ENCODE measurements at places on chromosomes 13 and 19.

DNA sequence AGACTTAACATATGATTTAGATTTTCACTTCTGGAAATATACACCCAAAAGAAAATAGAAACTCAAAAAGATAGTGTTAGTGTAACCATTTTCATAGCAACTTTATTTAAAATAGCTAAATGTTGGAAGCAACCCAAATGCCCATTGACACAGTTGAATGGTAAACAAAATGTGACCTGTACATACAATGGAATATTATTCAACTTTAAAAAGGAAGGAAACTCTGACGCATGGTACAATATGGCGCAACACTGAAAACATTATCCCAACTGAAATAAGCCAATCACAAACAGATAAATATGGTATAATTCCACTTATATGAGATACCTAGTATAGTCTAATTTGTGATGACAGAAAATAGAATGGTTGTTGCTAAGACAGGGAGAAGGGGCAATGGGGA lies 1456.1 kb upstream of the MIR17HG start:
- no peak for DNase-seq

DNA sequence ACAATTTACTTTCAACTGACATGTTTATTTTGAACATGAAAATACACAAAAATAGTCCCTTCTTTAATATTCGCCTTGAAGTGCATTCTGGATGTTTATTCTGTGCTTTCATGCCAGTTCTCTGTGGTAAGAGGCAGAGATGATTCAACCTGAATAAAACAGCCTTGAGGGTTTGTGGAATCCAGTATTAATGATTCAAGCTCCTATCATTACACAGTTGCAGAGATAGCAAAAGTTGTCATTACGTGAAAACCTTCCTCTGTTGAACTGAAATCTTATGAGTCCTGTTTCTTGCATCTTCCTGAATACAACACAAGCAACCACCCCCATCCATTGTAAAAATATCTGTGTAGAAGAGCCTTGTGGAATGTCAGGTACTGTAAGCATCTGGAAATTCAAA lies 142.3 kb upstream of the HTR2A start:
- no peak for DNase-seq

DNA sequence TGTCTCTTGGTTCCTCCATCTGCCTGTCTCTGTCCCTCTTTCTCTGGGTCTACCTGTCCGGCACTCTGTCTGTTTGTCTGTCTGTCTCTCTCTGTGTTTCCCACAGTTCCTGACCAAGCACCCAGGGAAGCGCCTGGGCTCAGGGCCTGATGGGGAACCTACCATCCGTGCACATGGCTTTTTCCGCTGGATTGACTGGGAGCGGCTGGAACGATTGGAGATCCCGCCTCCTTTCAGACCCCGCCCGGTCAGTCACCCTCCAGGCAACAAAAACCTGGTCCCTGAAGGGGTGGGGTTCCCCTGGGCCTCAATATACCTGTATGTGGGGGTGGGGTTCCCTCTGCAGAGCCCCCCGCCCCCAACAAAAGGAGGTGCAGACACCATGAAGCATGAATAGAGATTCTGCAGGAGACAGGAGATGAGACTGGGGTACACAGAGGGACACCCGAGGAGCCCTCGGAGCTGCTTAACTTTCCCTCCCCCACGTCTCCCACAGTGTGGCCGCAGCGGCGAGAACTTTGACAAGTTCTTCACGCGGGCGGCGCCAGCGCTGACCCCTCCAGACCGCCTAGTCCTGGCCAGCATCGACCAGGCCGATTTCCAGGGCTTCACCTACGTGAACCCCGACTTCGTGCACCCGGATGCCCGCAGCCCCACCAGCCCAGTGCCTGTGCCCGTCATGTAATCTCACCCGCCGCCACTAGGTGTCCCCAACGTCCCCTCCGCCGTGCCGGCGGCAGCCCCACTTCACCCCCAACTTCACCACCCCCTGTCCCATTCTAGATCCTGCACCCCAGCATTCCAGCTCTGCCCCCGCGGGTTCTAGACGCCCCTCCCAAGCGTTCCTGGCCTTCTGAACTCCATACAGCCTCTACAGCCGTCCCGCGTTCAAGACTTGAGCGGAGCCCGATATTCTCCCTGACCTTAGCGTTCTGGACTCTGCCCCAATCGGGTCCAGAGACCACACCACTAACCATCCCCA lies 2.6 kb upstream of the CACNG7 start:
- DNase-seq, result peak; percentile 75

DNA sequence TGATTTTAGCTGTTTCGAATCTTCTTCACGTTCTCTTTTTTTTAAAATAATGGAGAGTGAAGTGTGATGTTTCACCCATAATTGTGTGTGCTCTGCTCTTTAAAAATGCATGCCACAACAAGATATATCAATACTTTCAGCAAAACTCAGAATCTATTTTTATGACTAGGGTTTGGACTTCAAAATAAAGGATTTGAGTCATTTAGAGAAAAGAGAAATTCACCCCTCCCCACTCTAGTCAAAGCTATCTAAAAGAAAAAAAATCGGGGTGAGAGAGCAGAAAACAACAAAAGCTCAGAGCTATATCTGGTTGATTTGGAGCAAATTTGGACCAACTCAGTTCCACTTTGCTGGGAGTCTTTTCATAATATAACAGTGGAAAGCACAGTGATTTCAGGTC lies 244.5 kb downstream of the DNAJC15 start:
- no peak for DNase-seq

DNA sequence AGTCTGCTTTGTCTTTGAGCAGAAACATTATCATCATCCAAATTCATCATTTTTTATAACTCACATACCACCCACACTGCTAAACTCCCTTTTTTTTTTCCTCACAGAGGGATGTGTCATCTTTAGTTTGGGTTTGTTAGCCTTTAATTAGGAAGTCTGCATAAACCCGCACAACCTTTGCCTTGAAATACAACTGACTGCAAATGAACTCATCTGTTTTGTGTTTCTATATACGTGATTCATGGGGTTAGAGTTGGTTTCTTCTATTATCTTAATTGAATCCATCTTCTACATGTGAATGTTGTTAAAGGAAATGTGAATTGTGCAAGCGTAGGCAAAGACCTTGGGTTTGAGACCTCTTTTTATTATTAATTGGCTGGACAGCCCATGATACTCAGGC lies 102.7 kb downstream of the SLAIN1 start:
- no peak for DNase-seq

DNA sequence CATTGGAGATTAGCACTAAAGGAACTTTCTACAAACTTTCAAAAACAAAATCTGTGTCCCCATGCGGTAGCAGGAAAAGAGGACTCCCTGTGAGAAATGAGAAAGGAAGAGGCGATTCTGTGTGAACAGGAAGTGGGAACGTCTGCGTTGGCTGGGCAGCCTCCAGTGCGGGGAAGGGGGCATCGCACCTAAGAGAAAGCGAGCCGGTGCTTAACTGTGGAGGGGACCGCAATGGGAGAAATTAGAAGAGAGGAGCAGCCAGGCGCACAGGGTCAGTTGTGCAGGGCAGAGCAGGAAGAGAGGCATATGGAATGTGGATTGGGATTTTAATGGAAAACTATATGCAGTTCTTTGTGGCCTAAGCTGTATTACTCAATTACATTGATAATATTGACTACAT lies 77.4 kb upstream of the DOCK9 start:
- DNase-seq, result no peak

DNA sequence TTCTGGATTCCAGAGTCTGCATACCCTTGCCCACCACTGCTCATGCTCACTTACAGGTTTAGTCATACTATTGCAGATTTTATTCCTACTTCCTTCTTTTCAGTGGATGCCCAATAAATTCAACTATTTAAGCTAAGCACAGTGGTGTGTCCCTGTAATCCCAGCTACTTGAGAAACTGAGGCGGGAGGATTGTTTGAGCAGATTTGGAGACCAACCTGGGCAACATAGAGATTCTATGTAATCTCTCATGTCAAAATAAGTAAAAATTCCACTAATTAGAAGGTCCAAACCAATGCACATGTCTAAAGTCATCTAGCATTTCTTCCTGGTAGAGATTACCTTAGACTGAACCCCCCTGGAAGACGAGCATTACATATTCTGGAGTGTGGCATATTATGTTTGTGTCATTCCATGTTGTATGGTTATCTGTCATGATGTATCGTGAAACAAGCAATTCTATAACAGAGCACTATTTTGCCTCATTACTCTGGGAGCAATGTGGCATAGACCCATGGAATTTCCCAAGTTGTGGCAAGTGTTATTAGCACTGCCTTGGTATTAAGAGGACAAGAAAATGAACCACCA lies 8.3 kb downstream of the HMGB1 start:
- DNase-seq, result no peak

DNA sequence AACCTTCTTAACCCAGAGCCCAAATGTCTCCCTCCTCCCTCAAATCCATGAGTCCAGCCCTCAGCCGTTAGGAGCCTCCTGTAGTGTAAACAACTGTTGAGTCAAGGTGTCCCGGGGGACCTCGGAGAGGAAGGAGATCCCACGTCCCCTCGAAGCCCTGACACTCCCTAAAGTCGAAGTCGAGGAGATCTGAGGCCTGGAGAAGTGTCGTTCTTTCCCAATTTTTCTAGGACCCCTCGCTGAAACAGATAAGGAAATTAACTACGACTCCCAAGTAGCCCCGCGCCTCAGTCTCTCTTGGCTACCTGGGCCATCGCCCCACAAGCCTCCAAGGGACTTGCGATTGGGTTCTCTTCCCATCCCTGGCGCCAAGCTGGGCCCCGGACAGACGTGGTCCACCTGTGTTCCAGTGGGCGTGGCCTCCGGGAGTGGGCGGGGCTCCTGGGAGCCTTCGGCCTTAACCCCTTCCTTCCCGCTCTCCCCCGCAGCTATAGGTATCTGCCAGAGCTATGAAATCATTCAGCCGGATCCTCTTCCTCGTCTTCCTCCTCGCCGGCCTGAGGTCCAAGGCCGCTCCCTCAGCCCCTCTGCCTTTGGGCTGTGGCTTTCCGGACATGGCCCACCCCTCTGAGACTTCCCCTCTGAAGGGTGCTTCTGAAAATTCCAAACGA lies 869 bp downstream of the GFY start:
- DNase-seq, result no peak

GRCh38 chr13:104140552-104140951 lies 1074.3 kb upstream of the SLC10A2 start:
- no peak for DNase-seq

- no peak for DNase-seq
Measured at GRCh38 chr13:59259165-59260000, 904.3 kb downstream of the DIAPH3 start.

GRCh38 chr19:16463991-16464575 lies 7.7 kb downstream of the EPS15L1 start:
- no peak for DNase-seq

DNA sequence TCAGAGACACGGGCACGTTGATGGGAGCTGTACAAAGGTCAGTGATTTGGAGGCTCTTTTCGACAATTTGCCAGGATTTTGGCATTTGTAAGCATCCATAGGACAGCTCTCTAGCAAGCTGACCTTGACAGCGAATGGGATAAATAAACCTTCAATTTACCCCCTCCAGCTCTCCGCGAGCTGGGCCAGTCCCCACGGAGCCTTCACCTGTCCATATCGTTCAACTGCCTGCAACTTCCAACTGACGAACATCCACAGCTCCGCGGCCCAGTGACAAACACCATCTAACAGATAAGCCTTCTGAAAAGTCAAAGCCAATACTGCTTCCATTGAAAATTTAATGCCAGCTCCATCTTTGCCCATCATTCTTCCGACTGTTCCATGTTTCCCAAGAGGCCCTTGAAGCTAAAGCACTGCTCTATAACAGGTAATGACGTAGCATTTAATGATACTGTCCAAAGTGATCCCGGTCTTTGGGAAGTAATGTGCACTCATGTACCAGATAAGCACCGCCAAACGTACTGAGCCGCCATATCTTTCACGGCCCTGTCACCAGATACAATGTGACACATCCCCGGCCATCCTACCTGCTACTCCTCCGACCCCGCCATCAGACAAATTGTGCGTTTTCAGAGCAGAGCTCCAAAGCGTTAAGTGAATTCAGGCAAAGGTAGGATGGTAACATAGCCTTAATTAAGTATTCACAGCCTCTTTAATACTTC lies 365.3 kb upstream of the ZNF507 start:
- DNase-seq, result no peak

DNA sequence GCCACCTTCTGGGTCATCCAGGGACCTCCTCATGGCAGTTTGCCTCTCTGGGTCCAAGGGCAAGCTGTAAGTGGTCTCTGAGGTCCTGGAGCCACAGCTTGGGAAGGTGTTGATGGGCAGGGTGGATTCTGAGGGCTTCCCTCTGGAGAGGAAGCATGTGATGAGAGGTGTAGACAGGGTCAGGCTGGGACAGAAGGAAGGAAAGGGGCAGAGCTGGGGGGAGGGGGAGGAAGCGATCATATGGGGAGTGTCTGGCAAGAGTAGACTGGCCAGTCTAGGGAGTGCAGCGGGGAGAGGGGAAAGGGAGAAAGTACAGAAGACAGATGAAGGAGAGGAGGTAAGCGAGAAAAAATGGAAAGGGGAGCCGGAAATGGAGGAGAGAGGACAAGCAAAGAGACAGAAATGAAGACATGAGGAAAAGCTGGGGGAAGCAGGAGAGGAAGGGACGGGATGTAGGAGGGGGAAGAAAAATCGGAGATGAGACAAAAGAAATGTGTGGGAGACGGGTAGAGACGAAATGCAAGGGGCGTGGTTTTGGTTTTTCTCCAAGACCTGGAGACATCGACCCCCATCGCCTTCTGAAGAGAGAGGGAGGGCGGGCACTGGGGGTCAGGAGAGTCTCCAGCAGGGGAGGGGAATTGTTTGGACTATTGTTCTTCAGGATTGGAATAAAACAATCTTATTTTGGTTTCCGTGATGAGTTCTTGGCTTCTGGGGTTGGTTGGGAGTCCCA lies 26.6 kb downstream of the ZSWIM9 start:
- DNase-seq, result no peak
